ENCODE measurements at places on chromosomes 6 and 20.

DNA sequence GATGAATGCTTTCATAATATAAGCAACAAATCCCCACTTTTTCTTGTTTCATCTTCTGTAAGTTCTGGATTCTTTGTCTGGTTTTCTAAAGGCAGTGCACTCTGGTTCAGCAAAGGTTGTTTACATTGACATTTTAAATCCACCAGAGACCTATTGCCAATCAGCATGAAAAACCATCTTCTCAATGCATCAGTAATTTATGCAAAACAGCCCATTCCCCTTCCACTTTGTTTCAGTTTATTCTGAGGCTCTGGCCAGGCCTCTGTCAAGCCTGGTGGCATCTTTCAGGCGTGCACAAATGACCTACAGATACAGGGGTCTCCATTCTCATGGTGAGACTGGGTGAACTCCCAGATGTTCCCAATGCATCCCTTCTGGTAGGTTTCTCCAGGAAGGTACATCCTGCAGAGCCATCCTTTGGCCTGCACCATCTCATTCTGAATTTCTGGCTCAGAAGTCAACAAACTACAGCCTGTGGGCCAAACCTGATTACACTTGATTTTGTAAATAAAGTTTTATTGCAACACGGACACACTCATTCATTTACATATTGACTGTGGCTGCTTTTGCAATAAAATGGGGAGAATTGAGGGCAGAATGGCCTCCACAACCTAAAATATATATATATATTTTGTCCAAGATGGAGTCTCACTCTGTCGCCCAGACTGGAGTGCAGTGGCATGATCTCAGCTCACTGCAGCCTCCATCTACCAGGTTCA lies 405.4 kb downstream of the PREX1 start:
- no peak for DNase-seq

DNA sequence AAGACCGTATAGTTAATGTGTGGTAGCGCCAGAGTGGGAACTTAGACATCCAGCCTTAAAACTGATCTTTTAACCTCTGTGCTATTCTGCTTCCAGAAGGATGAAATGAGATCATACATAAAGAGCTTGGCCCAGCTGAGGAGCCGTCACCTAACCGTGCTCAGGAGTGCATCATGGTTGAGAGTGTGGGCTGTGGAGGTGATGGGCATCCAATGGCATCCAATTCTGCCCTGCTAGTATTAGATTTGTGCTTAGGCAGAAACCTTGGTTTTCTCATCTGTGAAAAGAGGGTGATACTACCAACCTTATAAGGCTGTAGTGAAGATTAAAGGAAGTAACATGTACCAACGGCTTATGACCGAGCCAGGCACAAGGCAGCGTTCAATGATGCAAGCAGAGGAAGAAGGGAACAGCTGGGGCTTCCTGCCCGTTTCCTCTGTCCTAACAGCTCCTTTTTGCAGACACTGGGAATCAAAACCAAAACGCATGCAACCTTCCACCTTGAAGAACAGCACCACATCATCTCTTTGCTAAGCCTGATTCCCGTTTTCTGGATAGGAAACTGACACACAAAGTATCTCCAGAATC lies 1.3 kb downstream of the SLC22A16 start:
- no peak for DNase-seq

GRCh38 chr20:47993035-47993755 lies 207.9 kb upstream of the SULF2 start:
- no peak for DNase-seq

GRCh38 chr6:88517737-88518136 lies 351.6 kb upstream of the CNR1 start:
- DNase-seq, result no peak

- DNase-seq, result no peak
Measured at GRCh38 chr6:100470422-100471120, 5.8 kb upstream of the SIM1 start.

DNA sequence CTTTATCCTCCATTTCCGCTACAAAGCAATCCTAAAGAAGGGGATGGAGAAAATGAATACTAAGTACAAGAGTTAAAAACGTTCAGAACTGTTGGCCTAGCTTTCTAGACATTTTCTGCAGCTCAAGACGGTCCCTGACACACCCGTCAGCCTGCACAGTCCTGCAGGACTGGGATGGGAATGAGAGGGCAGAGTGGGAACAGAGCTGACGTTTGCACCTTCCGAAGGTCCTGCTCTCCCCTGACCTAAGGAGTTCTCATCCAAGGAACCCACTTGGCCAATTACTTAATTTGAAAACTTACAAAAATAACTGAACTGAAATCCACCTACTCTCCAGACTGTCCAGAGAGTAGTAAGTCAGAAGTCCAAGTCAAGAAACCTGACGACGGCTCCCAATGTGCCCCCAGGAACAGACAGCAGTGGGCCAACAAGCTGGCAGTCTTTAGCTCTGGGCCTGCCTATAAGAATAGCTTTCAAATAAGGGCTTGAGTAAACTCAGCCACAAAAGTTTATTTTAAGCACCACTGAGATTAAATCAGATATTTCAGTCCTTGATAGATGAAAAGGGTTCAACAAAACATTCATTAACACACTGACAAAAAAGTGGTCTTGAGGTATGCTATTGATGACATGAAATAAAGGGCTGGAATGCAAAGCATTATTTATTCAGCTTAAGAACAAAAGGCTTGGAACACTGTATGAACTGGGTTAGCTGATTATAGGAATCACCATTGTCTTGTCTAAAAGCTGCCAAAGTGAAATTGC lies 76.8 kb downstream of the CNKSR3 start:
- no peak for DNase-seq

DNA sequence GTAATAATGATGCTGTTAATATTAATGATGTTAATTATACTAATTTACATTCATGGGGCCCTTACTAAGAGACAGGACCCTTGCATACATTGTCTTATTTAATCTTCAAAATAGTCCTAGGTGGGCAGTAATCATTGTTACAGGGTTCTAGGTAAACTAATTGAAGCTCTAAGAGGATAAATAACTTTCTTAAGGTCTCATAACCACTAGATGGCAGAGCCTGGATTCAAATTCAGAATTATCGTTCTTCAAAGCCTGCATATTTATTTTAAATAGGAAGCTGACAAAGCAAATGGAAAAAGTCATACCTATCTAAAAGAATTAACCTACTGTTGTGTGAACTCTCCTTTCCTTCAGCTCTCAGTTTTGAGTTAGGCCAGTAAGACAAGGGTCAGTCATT lies 23.5 kb downstream of the PTCHD4 start:
- DNase-seq, result no peak

DNA sequence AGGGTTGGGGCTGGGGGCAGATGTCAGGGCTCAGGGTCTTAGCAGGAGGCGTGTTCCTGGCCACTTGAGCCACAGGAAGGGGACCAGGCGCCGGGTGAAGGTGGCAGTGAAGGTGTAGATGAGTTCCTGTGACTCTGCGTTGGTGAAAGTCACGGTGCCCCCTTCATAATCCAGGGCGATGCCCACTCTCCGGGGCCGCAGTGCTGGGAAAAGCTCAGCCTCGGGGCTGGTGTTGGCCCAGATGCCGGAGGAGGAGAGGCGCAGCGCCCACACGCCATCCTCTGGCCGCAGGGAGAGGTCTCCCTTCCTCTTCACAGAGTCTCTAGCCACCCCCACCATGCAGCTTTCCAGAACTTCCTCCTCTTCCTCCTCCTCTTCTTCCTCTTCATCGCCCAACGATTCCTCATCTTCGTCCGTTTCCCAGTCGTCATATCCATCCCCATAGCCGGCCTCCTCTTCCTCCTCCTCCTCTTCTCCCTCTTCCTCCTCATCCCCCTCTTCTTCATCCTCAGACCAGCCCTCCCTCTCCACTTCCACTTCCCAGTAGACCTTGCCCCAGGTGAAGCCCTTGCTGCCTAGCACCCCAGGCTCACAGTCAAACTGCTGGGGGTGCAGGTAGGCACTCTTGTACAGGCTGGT lies 22.6 kb downstream of the TRIM15 start:
- DNase-seq, result no peak

DNA sequence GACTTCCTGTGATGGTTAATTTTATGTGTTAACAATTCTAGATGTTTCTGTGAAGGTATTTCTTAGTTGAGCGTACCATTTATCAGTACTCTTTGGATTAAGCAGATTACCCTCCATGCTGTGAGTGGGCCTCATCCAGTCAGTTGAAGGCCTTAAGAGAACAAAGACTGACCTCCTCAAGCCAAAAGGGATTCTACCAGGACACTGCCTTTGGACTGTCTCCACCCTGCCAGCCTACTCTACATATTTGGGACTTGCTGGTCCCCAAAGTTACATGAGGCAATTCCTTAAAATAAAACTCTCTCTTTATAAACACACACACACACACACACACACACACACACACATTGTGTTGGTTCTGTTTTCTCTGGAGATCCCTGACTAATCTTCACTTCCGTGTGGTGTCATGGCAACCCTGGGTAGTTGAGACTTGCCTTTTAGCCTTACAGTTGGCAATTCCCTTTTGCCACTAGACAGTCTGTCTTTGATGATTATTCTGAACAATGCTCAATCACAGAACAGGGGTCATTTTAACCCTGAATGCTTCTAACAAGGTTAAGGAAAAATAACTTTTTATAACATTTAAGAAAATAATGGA lies 32.2 kb downstream of the MRAP2 start:
- no peak for DNase-seq

DNA sequence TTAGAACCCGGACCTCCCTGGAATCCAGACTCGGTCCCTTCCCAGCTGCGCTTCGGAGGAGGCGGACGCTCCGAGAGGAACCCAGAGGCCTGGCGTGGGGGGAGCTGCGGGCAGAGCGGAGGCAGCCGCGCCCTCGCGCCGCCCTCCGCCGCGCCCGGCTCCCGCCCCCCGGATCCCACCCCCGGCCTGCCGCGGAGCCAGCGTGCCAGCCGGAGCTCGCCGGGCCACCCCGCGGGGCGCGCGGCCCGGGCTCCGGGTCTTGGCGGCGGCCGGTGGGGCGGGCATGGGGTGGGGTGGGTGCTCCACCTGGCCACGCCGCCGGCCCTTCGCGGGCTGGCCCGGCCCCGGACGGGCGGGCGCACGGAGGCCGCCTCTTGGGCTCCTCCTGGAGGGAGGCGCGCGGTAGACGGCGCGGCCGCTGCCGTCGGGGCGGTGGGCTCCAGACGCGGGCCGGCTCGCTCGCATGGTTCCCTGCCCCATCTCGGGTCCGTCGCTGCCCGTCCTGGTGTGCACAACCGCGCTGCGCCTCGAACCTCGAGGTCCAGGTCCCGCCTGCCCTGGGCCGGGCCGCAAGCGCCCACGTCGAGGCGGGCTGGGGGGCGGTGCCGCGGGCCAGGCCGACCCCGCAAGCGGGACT lies 592 bp upstream of the CDYL start:
- peak; percentile 63 for DNase-seq

DNA sequence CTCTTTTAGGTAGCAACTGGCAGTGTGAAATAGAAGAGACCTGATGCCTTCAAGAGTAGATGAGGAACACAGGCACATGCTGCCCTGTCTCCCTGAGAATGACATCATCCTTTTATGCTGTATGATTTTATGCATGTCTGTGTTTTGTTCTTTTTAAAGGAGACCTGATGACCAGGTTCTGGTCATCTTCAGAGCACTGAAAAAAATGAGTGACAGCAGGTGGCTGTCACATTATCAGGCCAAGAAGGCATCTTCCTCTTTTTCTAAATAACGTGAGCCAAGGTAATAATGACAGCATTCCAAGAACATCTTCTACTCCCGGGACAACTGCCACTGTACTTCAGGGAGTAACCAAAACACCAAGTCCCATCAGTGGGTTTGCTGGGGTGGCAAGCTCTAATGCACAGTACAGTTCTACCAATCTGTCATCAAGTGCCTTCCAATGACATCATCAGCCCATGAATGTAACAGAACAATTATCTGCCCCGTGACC lies 28.9 kb downstream of the CNKSR3 start:
- no peak for DNase-seq

GRCh38 chr20:5397393-5397792 lies 80.6 kb upstream of the PROKR2 start:
- no peak for DNase-seq

- DNase-seq, result no peak
Measured at GRCh38 chr20:15925376-15925775, 647.9 kb downstream of the KIF16B start.

GRCh38 chr6:139240161-139241010 lies 51.4 kb downstream of the TXLNB start:
- DNase-seq, result no peak

GRCh38 chr6:135331002-135331401 lies 149.9 kb downstream of the MYB start:
- DNase-seq, result no peak

DNA sequence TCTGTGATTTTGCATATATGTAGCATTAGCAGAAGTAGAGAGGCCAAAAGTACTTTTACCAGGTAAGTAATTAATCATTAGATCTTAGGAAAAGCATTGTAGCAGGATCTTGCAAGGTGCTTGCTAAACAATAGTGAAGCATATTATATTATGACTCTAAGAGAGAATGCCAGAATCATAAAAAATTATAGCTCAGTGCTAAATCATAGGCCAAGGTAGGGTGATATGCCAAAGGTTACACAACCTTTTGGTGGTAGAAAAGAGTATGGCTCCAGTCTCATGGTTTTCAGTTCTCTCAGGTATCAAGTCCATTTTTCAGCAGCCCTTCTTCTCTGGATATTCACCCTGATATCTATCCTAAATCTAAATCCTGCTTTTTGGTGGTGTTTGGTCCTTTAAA lies 16.9 kb upstream of the TMEM30A start:
- no peak for DNase-seq

GRCh38 chr6:34021554-34022190 lies 124.2 kb downstream of the GRM4 start:
- no peak for DNase-seq

DNA sequence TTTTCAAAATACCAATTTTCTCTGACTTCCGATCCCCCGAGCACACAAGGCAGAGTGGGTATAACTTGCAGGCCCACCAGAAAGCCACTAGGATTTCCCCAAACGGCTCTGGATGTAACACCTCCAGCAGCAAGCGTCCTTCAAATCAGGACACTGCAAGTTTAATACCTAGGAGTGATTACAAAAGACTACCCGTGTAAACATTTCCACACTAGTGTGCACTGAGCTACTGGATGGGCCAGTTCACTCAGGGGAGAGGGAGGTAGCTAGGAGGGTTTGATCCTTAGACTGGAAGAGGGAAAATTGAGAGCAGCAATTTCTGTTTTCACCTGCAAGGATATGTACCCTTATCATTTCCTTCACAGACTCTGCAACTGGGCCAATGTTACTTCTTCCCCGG lies 91.8 kb upstream of the AGPAT4 start:
- DNase-seq, result no peak

GRCh38 chr6:143939364-143939763 lies 68.7 kb downstream of the PLAGL1 start:
- no peak for DNase-seq

GRCh38 chr20:6994452-6994851 lies 227.0 kb downstream of the BMP2 start:
- no peak for DNase-seq

DNA sequence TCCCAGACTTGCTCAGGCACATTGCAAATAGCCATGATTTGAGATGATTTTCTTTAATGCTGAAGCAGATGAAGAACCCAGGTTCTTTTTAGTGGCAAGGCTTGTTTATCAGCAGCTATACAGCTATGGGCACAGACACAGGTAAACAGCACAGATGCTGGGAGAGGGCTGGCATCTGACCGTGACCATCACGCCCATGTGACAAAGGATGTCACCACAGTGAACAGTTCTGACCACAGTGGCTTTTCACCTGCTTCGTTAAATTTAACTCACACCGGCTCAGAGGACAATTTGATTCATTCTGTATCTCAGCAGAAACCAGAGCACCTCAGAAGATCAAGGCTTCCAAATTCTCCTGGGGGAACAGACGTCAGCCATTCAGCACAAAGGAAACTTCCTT lies 142.6 kb downstream of the CDH26 start:
- no peak for DNase-seq

GRCh38 chr6:8420031-8420588 lies 15.2 kb downstream of the SLC35B3 start:
- DNase-seq, result no peak

Measured in stimulated activated CD4-positive, alpha-beta T cell treated with anti-CD3 and anti-CD28 coated beads, Interleukin-2, amount 100 ng/mL, for 24 hours (primary cell).